D341Med (cell line): ENCODE measurements at places on chromosomes 11 and 22.
A peak's percentile ranks its signal among the peaks of the same experiment; 100 is the strongest.

- no peak for DNase-seq
Measured at GRCh38 chr11:45275828-45276227, 10.3 kb downstream of the SYT13 start.

- no peak for DNase-seq
Measured at GRCh38 chr11:118597556-118597955, 9.9 kb upstream of the PHLDB1 start.

DNA sequence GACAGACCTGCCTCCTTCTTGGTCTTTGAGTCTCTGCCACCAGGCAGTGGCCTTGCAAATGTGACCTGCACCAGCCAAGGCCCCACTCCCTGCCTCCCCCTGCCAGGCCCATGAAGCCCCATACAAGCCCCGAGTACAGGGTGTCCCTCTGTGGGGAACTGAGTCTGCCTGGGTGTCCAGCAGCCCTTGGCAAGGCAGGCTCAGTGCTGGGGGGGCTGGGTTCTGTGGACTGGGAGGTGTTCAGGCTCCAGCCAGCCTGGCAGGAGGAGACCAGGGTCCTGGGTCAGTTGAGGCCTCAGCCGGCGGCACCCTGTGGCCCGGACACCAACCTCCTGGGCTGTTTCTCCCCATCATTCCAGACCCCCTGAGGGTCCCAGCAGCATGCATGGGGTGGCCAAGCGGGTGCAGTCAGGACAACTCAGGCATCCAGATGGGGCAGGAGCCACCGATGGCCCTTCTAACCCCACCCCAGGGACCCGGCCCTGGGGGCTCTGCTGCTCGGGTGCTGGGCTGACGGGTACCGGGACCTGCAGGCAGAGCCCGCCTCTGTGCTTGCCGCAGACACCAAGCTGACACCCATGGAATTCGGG lies 5.7 kb downstream of the MUC5AC start:
- peak; percentile 34 for DNase-seq

- no peak for DNase-seq
Measured at GRCh38 chr11:31995525-31996094, 95.3 kb upstream of the RCN1 start.

DNA sequence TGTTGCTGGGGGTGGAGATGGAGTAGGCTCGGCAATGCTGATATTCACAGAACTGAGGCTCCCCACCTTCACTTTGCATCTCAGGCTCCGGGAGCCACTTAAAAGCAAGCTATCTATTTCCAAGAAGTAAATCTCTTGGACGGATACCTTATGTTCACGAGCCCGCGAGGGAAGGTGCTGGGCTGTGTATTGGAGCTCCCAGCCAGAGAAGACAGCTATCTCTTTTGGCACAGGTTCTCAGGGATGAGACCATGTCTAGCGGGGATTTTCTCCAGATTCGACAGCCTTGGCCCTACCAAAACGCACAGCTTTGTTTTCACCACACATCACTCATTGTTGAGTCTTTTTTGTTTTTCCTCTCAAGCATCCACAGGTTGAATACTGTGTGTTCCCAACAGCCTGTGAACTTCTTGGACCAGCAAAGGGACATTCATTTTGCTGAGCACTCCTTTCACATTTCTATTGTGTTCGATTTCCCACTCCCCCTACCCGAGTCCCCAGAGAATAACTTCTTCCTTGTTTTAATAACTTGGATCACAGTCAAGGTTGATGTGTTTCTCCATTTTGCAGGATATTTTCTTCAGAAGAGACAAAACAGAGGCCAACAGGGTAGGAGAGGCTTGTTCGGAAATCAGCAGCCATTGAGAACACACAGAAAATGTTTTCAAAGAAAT lies 23.3 kb downstream of the WT1 start:
- no peak for DNase-seq

GRCh38 chr11:119169282-119169719 lies 776 bp downstream of the NLRX1 start:
- DNase-seq, result peak; percentile 53

DNA sequence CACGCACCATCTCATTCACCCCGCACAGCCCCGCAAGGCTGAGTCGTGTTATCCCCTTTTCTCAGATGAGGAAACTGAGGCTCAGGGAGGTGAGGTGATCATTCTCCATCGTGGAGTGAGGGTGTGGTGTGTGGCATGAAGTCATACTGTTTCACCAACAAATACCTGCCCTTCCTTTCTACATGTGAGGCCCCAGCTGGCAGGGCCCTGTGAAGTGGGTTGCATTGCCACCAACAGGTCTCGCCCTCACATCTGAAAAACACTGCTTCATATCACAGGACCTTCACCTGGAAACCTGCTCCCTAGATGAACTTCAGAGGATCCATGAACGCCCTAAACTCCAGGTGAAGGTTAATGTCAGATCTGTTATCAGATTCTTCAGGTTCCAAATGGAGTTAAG lies 4.3 kb downstream of the SSTR3 start:
- DNase-seq, result no peak

GRCh38 chr11:1936781-1937615 lies 10.1 kb upstream of the MRPL23 start:
- DNase-seq, result peak; percentile 30

DNA sequence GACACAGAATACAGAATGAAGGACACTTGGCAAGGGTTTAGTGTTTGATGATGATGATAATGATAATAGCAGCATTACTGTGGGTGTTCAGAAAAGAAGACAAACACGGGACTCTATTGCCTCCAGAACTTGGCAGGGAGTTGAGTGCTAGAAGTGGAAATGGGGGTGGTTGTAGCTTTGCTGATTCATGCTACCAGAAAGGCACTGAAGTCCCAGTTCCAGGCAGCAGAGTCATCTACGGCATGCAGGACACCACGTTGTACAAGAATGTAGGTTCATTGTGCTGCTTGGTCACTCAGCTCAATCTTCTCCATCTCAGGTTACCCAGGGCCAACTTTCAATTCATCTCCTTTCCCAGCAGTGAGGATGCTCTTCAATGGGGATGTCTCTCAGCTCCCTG lies 115.7 kb downstream of the NTM start:
- no peak for DNase-seq

- no peak for DNase-seq
Measured at GRCh38 chr22:26846645-26847044, 189.3 kb downstream of the MIAT start.

- DNase-seq, result no peak
Measured at GRCh38 chr11:113163291-113164030, 150.9 kb upstream of the TTC12 start.
